ENCODE measurements at places on chromosomes 5 and 9.

- DNase-seq, result no peak
These were observed 352.1 kb upstream of the IZUMO3 start for GRCh38 chr9:24897826-24898225.

DNA sequence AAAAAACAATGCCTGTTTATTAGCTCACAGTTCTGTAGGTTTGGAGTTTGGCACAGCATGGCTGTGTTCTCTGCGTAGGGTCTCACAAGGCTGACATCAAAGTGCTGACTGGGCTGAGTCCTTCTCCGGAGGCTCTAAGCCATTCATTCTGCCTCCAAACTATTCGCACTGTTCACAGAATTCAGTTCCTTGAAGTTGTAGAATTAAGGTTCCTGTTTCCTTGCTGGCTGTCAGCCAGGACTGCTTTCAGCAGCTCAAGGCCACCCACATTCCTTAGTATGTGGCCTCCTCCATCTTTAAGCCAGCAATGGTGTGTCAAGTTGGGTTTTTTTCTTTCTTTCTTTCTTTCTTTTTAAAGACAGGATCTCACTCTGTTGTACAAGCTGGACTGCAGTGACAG lies 161.9 kb downstream of the CDH6 start:
- peak; percentile 13 for DNase-seq

GRCh38 chr9:131096269-131097125 lies at the start of gene AIF1L:
Gene AIF1L (plus strand): TSS chr9:131096531. CDS start chr9:131096630, 99 bp downstream.
- peak; percentile 12 for DNase-seq

- DNase-seq, result no peak
These were observed 5.5 kb downstream of the C9orf85 start for GRCh38 chr9:71916834-71917534.

GRCh38 chr5:139915834-139916233 lies 120.2 kb downstream of the PSD2 start:
- DNase-seq, result no peak

GRCh38 chr9:136499071-136499934 lies 16.5 kb upstream of the SEC16A start:
- DNase-seq, result no peak

GRCh38 chr5:179793468-179794139 lies at the start of gene LTC4S:
Gene LTC4S (plus strand): TSS chr5:179793986. CDS start chr5:179794081, 95 bp downstream.
- DNase-seq, result peak; percentile 93

- no peak for DNase-seq
These were observed 283.7 kb upstream of the IRX4 start for GRCh38 chr5:2166306-2166978.

GRCh38 chr9:129383019-129383560 lies 205.0 kb upstream of the IER5L start:
- DNase-seq, result peak; percentile 6

GRCh38 chr5:160835818-160836528 lies 16.0 kb downstream of the ATP10B start:
- no peak for DNase-seq

DNA sequence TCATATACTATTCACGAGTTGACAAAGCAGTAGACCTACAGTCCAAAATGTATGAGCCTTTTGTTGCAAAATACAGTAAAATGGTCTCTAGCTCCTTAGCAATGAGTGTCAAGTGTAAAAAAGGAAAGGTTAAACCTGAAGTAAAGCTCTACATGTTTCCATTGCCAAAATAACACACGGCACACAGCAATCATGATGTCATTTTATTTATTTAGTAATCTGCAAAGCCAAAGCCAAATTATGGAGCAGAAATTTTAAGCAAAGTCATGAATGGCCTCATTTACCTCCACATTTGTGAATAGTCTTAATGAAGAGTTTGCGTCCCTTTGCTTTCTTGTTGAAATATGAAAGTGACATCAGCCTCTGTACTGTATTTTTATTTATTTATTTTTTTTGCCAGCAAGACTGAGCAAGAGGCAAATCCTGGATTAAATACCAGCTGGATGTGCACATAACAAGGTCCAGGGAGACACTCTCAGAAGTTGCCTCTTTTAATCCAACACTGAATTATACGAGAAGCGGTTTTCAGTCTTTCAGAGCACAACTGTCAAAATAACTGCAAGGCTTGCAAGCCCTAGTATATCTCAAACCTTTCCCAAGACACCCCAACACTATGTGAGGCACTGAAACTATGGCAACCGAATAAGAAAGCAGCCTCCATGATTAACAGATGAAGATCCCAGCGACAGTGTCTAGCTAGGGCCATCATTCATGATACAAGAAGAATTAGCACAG lies 9.7 kb downstream of the SEMA6A start:
- DNase-seq, result no peak

GRCh38 chr9:37969130-37969529 lies 65.2 kb upstream of the SLC25A51 start:
- DNase-seq, result peak; percentile 59

DNA sequence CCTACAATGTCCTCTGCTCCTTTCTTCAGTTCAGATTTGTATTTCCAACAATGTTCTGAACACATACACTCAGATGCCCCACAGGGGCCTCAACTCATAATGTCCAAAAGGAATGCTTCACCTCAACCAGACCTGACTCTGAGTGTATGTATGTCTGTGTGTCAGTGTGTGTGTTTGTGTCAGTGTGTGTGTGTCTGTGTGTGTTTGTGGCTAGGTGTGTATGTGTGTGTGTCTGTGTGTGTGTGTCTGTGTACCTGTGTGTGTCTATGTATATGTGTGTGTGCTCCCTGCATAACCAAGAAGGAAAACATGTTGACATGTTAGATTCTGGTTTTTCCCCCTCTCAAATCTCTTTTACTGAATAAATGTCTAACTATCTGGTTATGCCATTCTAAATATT lies 87.3 kb upstream of the PCSK1 start:
- no peak for DNase-seq

DNA sequence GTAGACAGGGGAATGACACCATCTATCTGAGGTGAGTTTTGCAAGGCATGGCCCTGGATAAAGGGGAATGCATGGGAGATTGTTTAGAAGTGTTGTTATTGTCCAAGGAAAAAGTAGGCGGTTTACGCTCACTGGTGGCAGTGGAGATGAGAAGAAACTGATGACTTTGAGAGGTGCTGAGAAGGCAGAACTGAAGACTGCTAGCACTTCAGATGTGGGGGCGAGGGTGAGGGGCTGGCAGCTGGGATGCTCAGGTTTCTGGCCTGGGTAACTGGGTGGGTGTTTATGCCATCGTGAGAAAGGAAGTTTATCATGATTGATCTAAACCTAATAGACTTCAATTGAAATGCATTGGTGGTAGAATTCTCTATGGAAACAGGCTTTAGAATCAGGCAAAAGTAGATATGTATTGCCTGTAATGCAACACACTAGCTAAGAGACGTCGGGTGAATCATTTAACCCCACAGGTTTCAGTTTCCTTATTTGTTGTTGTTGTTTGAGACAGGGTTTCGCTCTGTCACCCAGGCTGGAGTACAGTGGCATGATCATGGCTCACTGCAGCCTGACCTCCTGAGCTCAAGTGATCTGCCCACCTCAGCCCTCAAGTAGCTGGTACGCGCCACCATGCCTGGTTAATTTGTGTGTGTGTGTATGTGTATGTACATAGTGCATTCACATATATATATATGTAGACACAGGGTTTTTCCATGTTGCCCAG lies 123.5 kb downstream of the SLC24A2 start:
- DNase-seq, result no peak

- DNase-seq, result peak; percentile 14
These were observed 2.6 kb downstream of the QSOX2 start for GRCh38 chr9:136242918-136243525.

GRCh38 chr9:133690081-133690561 lies 48.0 kb downstream of the SARDH start:
- DNase-seq, result no peak

DNA sequence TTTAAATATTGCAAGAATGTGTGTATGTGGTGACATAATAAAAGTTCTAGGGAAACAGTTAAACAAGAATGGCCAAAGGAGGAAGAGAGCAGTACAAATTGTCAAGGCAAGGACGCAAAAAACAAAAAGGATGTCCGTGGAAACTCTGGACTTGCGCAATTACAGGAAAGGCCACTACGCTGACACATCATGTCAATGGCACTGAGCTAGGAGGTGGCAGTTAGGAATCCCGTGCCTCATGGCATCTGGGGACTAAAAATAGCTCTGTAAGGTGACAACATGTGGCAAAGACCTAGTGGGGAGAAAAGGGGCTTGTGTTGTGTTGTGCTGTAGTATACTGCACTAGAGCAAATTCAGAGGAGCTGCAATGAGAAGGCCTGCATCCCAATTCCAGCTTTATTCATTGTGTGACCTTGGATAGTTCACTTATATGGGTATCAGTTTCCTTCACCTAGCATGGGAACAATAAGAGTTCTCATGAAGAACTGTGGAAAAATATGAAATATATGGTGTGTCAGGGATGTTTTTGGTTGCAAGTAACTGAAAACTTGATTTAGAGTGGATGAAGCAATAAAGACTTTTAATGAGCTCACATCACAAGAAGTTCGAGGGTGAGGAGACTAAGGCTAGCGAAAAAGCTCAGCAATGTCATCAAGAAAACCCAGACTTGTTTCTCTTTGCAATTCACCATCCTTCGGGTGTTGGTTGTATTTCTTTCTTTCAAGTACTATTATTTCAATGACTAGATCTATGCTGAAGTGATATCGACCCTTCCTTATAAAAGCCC lies 124.1 kb upstream of the STC2 start:
- DNase-seq, result peak; percentile 94

- no peak for DNase-seq
These were observed 2.2 kb downstream of the FAM78A start for GRCh38 chr9:131273856-131274673.

DNA sequence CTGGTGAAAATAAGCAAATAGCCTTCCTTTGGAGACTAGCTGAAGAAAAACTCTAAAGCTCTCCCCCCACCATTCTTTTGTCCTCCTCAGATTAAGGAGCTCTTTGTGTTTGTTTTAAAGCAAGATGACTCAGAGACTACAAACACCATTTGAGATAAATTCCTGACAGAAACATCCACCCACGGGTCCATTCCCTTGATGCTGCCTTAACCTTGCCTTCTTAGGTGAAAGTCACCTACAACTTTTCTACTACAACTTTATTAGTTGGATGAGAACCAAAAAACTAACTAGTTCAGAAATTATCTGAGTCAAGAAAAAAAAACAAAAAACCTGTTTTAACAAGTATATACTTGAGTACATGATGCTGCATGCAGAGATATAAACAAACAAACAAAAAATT lies 831.1 kb downstream of the NR2F1-AS1 start:
- DNase-seq, result peak; percentile 22

DNA sequence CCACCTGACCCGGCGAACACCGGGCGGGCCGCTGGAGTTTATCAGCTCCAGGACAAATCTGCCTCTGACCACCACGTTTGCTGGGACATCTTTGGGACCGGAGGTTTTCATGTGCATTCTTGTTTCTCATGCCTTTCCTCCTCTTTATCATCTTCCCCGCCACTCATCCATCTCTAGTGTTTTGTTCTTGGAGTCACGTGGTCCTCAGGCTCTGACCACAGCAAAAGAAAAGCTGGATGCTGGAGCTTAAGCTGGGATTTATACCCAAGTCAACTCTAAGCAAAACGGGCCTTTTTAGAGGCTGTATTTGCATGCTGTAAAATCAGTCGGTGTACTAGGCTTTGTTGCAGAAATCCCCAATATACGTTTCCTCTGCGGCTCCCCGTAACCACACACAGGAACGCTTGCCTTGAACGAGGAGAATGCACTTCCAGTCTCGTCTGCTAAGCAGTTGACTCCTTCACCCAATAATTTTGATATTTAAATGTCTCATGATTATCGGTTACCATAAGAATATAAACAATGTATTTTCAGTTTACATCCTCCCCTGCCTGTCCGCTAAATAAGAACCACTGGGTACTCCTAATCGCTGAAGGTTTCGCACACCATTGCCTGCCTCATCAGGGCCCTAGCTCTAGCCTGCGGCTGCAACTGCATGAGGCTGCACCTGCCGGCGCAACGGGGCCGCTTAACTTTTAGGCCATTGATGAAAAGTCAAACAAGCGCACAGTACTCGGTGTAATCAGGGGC lies 560 bp upstream of the NDUFS6 start:
- DNase-seq, result peak; percentile 12

- DNase-seq, result no peak
These were observed 149.0 kb downstream of the AOPEP start for GRCh38 chr9:94875300-94876020.

DNA sequence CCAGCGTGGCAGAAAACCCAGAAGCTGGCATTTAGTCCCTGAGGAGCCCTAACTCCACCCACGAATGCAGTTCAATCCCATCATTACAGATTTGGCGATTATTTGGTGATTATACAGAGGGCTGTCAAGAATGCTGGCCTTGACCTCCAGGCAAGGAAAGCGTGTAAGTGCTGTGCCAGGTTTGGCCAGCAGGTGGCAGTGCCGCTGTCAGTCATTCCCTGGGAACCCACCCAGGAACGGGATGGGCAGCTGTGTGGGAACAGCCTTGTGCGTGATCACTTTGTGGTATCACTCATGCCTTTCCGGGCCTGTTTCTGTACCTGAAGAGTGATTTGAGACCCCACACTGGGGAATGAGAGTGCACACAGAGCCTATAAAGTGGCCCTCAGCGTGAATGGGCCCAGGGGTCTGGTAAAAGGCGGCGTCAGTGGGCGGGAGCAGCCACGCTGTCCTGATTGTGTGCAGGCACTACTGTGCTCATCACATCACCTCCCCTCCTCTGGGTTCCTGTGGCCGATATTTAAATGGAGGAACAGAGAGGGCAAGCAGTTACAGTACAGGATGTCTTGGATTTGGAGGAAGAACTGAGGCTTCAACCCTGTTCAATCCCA lies 215.6 kb downstream of the ROR2 start:
- peak; percentile 74 for DNase-seq

DNA sequence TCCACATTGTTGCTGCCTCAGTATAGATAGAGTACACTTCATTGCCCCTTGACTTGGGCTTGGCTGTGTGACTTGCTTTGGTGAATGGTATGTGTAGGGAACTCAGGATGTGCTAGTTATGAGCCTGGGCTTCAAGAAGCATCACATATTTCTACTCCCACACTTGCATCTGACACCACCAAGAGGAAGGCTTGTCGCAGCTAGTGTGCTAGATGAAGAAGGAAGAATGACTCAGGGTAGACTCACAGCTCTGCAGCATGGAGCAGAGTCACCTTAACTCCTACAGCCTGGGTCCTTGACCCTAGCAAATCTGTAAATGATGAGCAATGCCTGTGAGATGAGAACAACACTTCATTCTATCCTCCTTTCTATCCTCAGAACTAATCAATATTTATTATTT lies 261.8 kb downstream of the ASTN2 start:
- DNase-seq, result no peak

DNA sequence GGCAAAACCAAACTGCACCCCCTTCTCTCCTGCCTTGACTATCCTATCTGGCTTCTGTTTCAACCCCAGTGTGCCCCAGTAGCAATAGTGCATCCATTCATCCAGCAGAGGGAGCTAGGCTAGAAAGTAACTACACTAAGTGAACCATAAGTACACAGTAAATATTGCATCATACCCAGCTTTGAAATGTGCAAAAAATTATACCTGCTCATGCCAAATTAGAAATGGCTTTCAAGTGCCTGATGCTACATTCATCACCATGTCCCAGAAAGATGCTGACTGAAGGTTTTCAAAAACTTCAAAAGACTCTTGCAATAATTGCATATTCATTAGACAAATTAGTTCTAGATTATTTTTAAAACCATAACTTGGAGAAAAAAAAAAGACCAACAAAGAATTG lies 153.5 kb downstream of the PRELID2 start:
- DNase-seq, result peak; percentile 85
